Stimulated activated CD4-positive, alpha-beta T cell treated with anti-CD3 and anti-CD28 coated beads, Interleukin-2, amount 100 ng/mL, for 24 hours (primary cell): ENCODE measurements at places on chromosomes 1 and 21.

DNA sequence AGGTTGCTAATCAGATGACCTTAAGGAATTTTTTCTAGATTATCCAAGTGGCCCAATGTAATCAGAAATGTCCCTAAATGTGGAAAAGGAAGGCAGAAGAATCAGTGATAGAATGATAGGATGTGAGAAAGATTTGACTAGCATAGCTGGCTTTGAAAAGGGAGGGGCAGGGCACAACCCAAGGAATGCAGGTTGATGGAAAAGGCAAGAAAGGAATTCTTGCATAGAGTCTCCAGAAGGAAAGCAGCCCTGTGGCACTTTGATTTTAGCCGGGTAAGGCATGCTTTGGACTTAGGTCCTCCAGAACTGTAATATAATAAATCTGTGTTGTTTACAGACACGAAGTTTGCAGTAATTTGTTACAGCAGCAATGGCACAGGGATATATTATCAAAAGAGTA lies 375.7 kb upstream of the B3GALT2 start:
- DNase-seq: no peak

DNA sequence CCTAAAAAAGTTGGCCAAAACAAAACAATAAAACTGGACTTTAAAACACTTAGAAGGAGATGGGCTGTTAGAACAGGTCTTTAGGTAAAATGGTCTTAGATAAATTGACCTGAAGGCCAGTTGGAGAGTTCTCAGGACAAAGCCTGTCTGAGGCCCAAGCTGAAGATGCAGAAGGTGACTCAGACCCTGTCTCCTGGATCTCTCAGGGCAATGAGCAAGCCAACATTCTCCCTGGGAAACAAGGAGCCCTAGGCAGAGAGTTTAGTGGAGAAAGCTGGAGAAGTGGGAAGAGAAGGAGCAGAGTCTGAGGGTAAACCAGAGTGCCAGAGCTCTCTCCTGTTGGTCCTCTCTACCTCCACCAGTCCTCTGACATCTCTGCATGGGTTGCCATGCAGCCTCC lies 70.1 kb downstream of the FCRL5 start:
- DNase-seq: no peak

- no peak for DNase-seq
Measured at GRCh38 chr1:207362962-207363860, 41.7 kb downstream of the CD55 start.

DNA sequence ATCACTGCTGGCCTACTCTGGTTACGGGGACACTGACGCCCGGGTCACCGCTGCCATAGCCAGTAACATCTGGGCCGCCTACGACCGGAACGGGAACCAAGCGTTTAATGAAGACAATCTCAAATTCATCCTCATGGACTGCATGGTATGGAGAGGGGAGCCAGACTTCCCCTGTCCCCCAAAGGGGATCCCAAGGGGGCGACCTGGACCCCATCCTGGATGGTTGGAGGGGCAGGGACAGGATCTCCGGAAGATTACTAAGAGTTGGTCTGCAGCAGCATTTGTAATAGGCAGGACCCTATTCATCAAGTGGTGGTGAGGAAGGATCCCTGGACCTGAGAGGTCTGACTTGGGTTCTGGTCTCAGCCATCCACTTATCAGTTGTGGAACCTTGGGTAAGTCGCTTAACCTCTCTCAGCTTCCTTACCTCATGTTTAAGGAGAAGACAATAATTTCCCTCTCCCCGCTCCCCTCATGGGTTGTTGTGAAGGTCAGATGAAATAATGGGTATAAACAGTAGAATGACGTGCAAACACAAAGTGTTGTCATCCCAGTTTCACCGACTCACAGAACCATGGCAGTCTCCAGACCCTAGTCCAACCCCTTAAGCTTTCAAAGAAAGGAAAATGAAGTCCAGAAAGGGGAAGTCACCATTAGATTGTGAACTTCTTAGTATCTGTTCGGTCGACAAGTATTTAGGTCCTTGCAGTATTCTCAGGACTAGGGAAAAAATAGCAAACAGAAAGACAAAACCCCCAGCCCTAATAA lies 883 bp downstream of the LAMTOR2 start:
- no peak for DNase-seq

DNA sequence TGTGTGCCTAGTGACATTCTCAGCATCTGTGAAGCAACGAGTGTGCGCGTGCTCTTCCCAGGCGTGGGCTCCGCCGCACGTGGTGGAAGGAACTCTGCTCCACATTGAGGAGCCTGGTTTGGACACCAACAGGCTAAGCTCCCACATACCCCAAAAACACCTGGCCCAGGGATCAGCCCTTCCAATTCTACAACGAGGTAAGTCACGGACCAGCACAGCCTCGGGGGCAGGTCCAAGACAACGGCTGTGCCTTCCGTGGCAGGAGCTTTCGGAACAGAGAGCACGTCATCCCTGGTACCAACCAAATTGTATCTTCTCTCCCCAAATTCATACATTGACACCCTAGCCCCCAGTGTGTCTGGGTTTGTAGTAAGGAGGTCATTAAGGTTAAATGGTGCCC lies 27.2 kb upstream of the PDE9A start:
- no peak for DNase-seq

DNA sequence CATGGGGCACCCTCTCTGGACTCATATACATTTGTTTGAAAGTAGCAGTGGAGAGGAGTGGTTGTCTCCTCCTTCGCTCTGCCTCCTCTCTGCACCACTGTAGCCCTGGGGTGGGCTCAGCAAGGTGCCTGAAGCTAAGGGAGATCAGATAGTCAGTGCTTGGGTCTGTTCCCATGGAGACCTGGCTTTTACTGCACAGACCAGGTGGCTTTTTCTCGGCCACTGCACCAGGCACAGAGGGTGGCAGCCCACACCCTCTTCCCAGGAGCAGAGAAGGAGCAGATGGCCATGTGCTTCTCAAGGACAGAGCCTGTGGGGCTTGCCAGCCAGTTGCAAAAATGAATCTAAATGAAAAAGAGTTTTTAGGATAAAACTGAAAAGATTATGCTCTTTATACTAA lies 123.4 kb upstream of the KCNK1 start:
- DNase-seq: no peak

DNA sequence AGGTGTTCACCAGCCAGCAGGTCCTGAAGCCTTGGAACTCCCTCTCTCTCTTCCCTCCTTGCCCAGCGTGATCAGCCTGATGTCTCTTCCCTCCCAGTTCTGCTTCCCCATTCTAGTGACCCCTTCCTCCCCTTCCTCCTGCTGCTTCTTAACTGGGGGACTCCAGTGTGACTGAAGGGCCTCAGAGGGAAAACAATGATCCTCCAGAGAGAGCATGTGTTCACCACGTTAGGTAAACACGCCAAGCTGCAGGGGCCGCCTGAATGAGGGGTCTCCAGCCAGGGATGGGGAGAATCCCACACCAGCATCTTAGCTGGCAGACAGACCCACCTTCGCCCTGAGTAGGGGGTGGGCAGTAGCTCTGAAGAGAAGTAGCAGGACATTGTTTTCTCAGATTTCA lies 124.8 kb downstream of the TMEM53 start:
- no peak for DNase-seq
